ENCODE measurements at places on chromosomes 5 and 9. TPM values are rescaled to one million over a fixed set of nuclear protein-coding genes. Genes with fewer than 3 reads are reported as not detected.

IL33 gene
- 13.8 TPM for total RNA-seq

DNA sequence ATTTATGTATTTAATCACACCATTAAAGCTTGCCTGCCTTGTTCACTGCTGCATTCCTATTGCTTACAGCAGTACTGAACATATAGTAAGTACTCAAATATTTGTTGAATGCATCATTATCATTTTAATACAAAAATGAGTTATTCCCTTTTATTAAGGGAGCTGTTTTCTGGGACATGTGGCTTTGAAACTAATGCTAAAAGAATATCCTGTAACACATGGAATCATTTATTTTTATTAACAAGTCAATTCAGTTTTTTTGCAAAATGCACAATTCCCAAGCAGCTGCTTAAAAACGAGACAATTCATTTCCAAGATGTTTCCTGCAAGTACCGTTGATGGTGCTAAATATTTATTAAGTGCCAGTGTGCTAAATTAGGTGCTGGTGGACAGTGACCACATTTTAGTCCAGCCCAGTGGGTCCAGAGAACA is 148.3 kb upstream of the NR3C1 start:
- no peak for DNase-seq

EDIL3 gene
- 4.6 TPM for total RNA-seq

DNA sequence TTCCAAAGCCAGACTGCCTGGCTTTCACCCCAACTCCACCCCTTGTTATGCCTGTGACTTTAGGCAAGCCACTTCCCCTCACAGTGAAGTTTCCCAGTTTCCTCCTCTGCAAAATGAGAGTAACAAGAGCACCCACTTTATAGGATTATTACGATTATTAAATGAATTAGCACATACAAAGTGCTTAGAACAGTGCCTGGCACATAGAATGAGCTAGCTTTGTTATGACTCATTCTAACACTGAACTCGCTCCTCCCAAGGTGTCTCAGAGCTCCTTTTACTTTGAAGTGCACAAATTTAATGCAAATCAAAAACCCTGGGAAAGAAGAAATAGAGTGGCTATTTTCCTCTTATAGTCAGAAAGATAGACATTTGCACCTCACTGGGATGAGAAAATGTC is 34.3 kb downstream of the DNAH5 start:
- DNase-seq, result no peak

PRDM9 gene
- 4.7 TPM for total RNA-seq

DNA sequence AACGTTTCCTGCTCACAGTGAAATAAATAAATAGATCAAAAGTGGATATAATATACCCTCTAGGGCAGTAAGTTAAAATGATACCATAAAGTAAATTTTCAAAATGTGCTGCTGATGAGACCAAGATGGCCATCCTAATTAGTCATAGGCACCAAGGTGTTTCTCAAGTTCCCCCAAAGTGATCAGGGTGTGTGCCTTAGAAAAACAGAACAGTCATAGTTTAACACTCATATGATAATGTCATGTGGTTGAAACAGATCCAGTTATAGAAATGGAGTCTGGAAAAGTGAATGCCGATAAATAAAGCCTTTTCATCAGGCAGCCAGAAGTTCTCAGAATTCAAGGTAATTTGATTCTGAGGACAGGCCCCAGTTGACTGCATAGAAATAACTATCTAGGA is 161.5 kb upstream of the CDKN2B start:
- DNase-seq, result no peak

GPR150 gene
- total RNA-seq, result 0.51 TPM

GPRIN1 gene
- total RNA-seq, result 6.6 TPM

TLX3 gene
- not detected for total RNA-seq

CXCL14 gene
- total RNA-seq, result 2.2 TPM

All from prostate gland (tissue), 2 donors.